Activated CD4-positive, alpha-beta T cell treated with anti-CD3 and anti-CD28 coated beads for 24 hours (primary cell): ENCODE measurements at places on chromosomes 2 and 18.

GRCh38 chr2:103355287-103355686 lies 593.5 kb downstream of the TMEM182 start:
- no peak for DNase-seq

GRCh38 chr18:44180683-44181082 lies 500.0 kb upstream of the SETBP1 start:
- no peak for DNase-seq

GRCh38 chr2:64311948-64312621 lies 141.9 kb upstream of the LGALSL start:
- DNase-seq: no peak

GRCh38 chr18:459814-460593 lies 40.5 kb downstream of the COLEC12 start:
- no peak for DNase-seq
